Gastrocnemius medialis (tissue), 4 donors: ENCODE measurements at places on chromosomes 12 and 14. TPM values are rescaled to one million over a fixed set of nuclear protein-coding genes. Genes with fewer than 3 reads are reported as not detected.

IGFBP6 gene
- 143 TPM for total RNA-seq

GDF3 gene
- not detected for total RNA-seq

ACSM4 gene
- total RNA-seq: not detected

SIX1 gene
- 47.7 TPM for total RNA-seq

KRT4 gene
- not detected for total RNA-seq

INSM2 gene
- not detected for total RNA-seq

PHLDA1 gene
- total RNA-seq: 32.7 TPM

TNFRSF1A gene
- total RNA-seq: 220 TPM

HOXC6 gene
- 4.2 TPM for total RNA-seq

SVOP gene
- total RNA-seq: not detected

PTHLH gene
- 0.26 TPM for total RNA-seq

DRAM1 gene
- total RNA-seq: 2.9 TPM

LALBA gene
- total RNA-seq: not detected

KCNA5 gene
- 0.82 TPM for total RNA-seq

RAPGEF3 gene
- total RNA-seq: 22.2 TPM

L3HYPDH gene
- 24.5 TPM for total RNA-seq

RDH16 gene
- 1.1 TPM for total RNA-seq

ING4 gene
- total RNA-seq: 28.9 TPM

CLEC7A gene
- total RNA-seq: 3.0 TPM

NT5DC3 gene
- total RNA-seq: 12.6 TPM

GRCh38 chr12:75982169-75982564 is 49.4 kb downstream of the PHLDA1 start:
- no peak for DNase-seq

- no peak for DNase-seq
Measured at GRCh38 chr12:71321531-71321930, 118.1 kb upstream of the LGR5 start.

DNA sequence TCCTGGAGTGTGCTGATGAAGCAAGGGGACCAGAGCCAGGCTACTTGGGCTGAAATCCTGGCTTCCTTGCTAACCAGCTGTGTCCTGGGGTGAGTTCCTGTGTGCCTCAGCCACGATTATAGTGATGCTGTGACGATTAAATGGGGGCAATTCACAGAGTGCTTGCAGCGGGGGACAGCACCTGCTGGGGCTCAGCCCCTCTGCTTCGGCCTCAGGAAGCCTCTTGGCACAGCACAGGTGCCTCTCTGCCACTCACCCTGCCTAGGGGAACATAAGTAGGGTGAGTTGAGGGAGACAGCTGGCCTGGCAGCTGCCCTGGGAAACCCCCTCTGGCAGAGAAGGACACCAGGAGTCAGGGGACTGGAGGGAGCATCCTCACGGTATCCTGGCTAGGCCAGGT is 9.4 kb downstream of the KRT80 start:
- no peak for DNase-seq

GRCh38 chr12:132359971-132360370 is 30.6 kb upstream of the GALNT9 start:
- DNase-seq: no peak

- no peak for DNase-seq
Measured at GRCh38 chr14:81273961-81274575, 53.3 kb upstream of the GTF2A1 start.

GRCh38 chr12:11162502-11162901 is 8.5 kb upstream of the SMIM10L1 start:
- no peak for DNase-seq

GRCh38 chr12:45966486-45966885 is 23.9 kb downstream of the SCAF11 start:
- DNase-seq: no peak

DNA sequence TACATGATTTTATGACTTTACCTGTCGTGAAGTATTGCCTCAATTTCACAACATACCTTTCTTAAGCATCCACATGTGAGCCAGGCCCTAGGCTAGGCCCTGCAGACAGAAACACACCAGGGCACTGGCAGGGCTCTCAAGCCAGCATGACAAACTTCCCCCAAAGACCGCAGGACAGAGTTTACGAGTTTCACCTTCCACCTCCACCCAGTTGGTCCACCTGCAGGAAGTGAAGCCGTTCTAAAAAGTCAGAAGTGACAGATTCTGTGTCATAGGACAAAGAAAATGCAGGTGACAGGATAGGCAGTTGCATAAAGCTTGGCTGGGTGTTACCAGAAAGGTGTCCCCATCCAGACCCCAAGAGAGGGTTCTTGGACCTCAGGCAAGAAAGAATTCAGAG is 382.3 kb downstream of the PCNX1 start:
- no peak for DNase-seq

DNA sequence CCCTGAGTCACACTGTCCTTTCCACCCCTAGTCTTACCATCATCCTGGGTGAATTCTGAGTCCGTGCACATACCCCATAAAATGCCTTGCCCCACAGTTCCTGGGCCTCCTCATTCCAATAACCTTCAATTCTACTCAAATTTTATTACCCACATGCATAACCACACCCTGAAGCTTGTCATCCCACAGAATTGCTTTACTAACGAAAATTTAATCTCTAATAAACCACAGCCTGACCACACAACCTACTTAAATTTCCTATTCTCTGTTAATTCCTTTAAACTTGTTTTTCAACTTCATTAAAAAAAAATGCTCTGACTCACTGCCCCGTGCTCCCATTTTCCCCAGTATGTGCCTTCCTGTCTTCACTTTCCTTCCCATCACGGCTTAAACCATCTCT is 205.9 kb downstream of the PHLDA1 start:
- no peak for DNase-seq

GRCh38 chr14:90676912-90677311 is 139.3 kb downstream of the TTC7B start:
- DNase-seq: no peak

- no peak for DNase-seq
Measured at GRCh38 chr12:113432986-113433385, 10.8 kb downstream of the SDSL start.

DNA sequence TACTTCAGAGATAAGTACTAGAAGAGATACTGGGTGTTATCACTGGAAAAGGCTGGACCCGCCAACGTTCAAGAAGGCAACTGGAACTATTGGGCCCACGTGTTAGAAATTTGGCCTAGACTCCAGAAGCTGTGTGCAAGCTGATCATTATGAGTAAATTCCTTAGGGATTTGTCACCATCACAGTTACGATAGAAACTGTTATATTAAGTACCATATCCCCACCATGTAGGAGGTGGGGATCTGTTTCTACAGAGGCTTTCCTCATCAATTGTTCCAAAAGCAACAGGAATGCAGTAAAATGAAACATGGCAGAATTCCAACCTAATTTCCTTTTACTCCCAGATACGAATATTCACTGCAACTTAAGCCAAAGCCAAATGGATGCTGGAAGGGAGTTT is 170.7 kb downstream of the NOVA1 start:
- DNase-seq: no peak

DNA sequence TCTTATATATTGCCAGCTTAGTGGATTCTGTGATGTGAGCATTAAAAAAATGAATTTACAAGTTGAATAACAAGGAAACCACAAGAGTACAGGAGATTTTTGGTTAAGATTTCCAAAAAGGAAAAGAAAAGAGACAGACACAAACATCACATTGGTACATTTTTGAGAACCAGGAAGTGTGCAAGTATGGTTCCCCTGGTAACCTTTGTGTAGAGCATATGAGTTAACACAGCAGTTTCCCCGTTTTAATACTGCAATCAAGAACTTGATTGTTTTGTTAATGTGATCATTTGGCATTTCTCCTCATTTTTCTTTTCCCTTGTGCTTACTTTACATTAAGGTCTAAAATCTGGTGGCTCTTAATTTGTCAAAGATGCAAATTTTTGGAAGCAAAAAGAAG is 490.4 kb upstream of the ATP2B1 start:
- DNase-seq: no peak

- DNase-seq: no peak
Measured at GRCh38 chr14:65329911-65330310, 82.6 kb upstream of the FUT8 start.

- no peak for DNase-seq
Measured at GRCh38 chr12:46577063-46577776, 204.6 kb upstream of the SLC38A2 start.

GRCh38 chr12:121939186-121939585 is 20.8 kb downstream of the CFAP251 start:
- no peak for DNase-seq

GRCh38 chr12:58066296-58066695 is 124.9 kb downstream of the ATP23 start:
- DNase-seq: no peak

DNA sequence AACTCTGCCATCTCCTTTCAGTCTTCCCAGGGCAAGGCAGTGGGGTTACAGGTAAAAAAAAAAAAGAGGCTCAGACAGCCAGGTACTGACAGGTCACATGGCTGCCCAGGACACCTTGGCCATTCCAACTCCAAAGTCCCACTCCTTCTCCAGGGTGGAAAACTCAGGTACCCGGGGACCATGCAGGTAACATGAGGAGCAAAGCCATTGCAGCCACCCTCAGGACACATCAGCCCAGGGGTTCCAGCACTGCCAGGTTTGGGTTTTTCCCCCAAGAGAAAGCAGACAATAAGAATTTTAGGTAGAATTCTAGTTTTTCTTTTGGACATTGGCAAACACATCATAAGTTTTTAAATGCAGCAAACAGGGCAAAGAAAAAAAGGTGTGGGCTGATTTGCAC is 15.3 kb downstream of the FAM222A start:
- DNase-seq: no peak

DNA sequence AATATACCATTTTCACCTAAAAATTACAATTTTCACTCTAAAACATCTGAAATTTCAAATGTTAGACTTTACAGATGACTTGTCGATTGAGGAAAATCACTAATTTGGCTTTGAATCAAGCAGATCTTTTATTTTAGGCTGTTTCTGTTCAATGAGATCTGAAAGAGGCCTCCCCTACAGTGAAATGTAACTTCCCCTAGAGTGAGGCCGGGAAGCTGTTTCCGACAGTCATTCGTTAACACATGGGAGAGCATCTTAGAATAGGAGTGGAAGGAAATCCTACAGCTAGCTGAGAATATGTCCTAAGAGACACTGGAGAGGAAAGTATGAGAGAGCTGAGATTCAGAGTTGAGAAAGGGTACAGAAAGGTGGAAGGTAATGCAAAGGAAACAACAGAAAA is 5.7 kb upstream of the C14orf93 start:
- DNase-seq: no peak

- DNase-seq: no peak
Measured at GRCh38 chr12:13167226-13167625, 29.3 kb upstream of the EMP1 start.
